ENCODE measurements at places on chromosomes 6 and 20.

GRCh38 chr6:146910611-146911010 is 293.6 kb upstream of the STXBP5 start:
- DNase-seq = no peak

DNA sequence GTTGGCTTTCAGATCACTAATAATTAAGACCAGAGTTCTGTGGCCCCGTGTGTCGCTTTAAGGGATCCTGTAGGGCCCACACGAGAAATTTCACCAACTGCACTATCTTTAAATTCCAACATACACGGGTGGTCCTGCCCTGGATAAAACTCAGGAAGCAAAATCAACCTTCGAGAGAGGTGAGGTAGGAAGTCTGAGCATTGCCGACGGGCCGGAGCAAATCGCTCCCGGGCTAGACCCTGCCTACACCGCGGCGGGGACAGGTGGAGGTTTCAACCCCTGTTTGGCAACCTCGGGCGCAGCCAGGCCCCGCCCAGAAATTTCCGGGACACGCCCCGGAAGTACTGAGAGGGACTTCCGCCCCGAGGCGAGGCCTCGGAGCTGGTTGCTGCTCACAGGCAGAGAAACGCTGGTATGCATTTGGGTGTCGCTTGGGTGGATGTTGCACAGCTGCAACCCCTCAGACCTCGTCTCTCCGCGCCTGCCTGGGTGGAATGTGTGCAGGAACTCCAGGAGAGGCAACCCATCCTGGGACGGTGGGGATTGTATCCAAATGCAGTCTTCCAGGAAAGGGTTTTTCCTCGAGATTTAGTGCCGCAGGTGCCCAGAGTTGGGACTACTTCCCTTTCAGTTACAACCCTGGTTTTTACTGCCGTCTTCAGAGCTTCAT is 19.9 kb downstream of the ZKSCAN8 start:
- DNase-seq = peak; percentile 67

DNA sequence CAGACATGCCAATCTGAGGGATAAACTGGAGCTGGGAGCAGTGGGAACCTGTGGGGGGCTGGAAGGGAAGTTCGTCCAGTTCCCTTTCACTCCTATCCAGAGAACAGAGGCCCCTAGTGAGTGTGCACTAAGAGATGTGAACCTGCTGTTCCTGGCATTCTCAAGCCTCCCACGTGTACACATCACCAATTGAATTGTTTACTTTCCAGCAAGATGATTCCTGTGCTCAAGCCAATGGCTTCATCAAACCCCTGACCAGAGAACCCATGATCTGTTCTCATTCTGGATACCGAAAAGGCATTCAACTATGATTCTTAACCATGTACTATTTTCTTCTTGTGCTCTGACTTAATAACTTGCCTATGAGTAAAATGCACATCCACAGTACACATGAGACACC is 10.2 kb upstream of the SLC22A3 start:
- no peak for DNase-seq

DNA sequence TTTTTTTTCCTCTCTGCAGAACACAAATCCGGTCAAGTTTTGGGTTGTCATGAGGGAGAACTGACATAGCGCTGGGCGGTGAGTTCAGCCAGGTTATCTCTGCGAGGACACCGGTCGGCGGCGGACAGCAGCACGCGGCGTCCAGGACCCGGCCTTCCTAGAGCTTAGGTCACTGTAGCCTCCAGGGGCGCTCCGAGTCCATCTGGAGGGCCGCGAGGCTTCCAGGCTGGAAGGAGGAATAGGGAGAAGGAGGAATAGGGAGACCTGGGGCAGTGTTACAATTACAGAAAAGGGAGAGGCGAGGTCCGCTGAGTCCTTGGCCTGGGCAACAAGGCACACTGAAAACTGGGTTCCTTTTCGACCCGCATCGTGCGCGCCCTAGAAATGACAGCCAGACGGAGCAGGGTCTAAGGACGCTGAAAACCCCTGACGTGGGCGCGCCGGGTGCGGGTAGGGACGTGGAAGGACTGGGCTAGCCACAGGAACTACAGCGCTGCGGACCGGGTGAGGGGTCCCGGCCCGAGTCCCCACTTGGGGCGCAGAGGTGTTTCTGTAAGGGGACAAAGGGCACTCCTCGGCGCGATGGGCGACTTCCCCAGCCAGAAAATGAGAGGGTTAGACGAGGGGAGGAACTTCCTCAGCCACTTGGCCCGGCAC is 536 bp upstream of the FNDC1 start:
- no peak for DNase-seq

GRCh38 chr20:39473536-39473935 is 511.4 kb downstream of the DHX35 start:
- DNase-seq = no peak

DNA sequence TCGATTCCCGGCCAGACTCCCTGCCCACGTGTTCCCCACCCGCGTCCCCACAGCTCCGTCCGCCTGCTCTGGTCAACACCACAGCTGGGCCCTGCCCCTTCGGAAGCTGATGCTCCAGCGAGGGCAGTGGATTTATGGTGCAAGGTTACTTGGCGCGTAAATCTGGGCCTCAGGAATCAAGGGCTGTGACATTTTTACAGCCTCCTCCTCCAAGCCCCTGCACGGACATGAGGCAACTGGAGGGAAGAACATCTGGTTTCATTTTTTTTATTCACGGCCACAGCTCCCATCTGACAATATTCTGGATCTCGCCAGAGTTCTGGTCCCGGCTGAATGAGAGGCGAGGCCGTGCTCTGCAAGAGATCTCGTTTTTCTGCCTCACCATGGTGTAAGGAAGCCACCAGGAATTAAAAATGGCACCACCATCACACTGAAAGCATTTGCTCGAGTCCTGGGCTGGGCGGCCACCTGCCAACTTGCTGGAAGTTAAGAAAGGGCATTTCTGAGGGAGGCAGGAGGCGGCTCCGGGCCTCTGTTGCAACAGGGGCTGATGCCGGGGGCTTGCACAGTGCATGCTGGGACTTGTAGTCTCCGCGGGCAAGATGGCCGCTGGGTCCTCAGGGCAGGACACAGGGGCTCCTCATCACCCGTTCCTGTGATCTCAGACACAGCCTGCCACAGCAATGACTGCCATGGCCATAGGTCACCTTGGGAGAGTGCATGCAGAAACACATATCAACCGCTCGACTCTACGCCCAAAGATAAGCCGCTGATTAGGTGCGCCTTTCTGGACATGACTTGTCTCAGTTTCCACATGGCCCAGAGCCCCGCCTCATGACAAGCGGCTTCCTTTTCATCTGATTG is 148.5 kb downstream of the LY86 start:
- DNase-seq = no peak

GRCh38 chr6:84251891-84252539 is 24.6 kb upstream of the CEP162 start:
- DNase-seq = no peak

DNA sequence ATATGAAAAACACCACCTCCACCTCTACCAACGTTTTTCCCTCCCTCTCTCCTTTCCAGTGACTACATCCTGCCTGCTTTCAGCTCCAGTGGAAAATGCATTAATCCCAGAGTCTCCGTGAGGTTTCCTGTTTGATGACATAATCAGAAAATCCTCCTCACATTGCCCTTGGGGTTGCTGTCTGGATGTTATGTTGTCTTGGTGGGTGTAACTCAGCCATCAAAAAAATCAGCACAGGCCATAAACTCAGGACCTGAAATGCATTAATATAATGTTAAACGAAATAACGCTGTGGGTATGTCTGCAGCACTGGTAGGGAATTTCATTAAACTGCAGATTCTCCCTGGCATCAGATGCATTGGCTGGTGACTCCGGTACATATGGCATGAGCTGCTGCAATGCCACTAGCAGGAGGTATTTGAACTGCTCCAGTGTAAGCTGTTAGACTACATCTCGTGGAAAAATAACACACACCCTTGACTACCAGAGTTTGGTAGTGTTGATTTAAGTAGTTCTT is 297.8 kb downstream of the PRL start:
- no peak for DNase-seq

- no peak for DNase-seq
Observed at GRCh38 chr20:48686238-48687116, 141.3 kb downstream of the PREX1 start.

DNA sequence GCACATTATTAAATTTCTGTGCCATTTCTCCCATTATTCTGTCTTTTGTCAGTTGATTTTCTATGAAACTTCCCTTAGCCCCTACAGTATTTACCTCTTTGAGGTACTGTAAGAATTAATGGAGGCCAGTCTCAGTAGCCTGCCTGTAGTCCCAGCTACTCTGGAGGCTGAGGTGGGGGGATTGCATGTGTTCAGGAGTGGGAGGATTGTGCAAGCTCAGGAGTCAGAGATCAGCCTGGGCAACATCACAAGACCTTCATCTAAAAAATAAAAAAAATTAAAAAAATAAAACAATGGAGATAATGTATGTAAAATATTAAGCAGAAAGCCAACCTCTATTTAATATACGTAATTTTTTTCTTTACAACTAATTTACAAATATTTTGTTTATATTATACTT is 77.8 kb downstream of the OR2B2 start:
- no peak for DNase-seq

DNA sequence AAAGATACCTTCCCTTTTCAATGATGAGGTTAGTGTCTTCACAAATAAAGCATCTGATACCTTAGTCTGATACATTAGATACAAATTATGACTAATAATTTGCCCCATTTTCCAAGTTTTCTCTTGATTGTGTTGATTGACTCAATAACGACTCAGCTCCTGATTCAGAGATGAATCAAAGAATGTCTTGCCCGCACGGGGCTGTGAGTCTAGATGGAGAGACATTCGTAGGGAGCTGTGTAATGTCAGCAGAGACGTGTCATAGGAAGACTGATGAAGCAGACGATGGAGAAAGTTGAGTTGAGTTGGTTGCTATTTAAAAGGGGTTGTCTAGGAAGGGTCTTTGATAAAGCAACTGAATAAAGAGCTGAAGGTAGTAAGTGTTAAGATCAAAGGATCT is 78.2 kb downstream of the TSHZ2 start:
- no peak for DNase-seq

DNA sequence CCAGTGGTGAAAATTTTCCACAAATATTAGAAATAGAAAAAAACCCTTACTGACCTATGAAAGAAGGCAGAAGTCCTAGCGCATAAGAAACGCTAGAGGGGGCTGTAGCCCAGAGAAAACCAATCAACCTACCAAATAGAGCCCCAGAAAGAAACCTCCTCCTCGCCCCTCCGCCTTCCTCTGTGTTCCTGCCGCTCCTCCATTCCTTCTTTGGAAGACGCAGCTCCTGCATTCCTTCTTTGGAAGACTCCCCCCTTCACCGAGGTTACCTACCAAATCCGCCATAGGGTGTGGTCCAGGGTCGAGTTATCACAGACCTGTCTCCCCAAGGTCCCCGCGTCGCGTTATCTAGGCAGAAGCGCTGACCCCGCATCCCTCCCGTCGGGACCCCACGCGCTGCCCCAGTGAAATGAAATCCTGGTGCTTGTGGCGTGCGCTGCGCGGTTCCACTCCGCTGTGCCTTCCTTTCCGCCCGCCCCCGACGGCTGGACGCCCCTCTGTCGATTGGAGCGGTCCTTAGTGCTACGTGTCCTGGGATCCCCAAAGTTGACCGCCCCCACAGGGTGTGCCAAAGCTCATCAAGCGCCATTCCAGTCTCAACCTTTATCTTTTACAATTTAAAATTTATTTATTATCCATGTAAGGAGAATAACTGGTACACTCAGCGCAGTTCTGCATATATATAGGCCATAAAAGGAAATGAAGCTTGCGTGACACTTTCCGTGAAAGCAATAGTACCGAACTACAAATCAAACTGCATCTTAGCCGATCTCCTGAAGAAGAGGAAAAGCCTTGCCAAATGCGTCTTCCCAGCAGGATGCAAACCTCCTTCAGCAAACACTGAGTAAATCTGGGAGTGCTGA is 13.0 kb downstream of the RPP21 start:
- DNase-seq = no peak

DNA sequence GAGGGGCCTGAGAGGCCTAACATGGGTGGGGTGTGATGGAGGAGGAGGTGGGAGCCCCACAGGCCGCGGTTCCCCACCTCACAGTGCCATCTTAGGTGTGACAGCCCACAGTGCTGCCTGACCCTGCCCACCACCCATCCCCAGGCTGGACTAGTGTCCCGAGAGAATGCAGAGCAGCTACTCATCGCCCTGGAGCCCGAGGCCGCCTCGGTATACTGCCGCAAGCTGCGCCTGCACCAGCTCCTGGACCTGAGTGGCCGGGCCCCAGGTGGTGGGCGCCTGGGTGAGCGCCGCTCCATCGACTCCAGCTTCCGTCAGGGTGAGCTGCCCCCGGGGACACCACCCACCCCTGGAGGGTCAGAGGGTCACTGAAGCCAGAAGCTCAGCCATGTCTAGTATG is 15.6 kb downstream of the HSPA12B start:
- no peak for DNase-seq

DNA sequence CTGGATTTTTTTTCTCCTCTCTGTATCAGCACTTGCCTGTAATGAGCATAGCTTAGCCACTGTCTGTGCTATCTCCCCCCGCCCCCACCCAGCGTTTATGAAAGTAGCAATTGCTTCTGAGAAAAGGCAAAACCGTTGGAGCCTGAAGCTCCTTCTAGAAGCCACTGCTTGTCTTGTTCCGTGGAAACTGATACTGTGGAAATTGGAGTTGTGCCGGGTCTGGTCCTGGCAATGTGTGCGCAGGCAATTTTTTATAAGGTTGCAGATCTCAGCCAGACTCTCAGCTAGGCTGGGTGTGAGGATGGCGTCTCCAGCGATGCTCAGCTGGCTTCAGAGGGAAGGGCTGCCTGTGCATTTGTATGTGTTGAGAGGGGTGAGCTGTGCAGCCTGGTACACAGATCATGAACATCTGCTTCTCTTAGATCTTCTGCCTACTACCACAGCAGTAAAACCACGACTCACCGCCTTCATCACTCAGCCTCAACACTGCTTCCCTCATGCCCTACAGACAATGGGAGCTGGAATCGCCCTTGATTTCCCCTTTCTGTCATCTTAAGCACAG is 72.4 kb upstream of the GTSF1L start:
- no peak for DNase-seq

- DNase-seq = no peak
Observed at GRCh38 chr20:39292193-39292736, 330.1 kb downstream of the DHX35 start.

GRCh38 chr6:129717277-129717676 is 7.3 kb upstream of the ARHGAP18 start:
- DNase-seq = no peak

GRCh38 chr6:150652848-150653613 is 53.3 kb downstream of the PLEKHG1 start:
- DNase-seq = no peak

GRCh38 chr6:79040083-79040482 is 38.0 kb downstream of the PHIP start:
- DNase-seq = no peak

- no peak for DNase-seq
Observed at GRCh38 chr20:40920291-40920690, 108.3 kb upstream of the TOP1 start.

DNA sequence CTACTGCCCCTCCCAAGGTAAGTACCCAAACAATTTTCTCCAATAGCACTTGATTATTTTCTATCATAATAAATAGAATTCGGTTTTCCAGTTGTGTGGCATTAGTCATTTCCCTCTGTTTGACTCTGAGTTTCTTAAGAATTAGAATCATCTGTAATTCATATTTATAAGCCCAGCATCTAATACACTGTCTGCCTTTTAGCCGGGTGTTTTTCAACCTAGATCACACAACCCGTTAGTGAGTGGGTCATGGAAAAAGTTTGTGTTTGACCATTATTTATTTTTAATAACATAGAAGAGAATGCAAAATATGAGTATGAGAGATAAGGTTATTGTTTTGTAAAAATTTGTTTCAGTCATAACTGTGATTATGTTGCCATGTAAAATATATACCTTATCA is 701.6 kb downstream of the RFPL4B start:
- DNase-seq = no peak

Data from stimulated activated CD8-positive, alpha-beta memory T cell treated with anti-CD3 and anti-CD28 coated beads, Interleukin-15, amount 100 ng/mL, for 1 hour (primary cell).